ENCODE measurements at places on chromosomes 3 and 15.

- DNase-seq = no peak
Measured at GRCh38 chr3:191470545-191470944, 9.6 kb downstream of the PYDC2 start.

DNA sequence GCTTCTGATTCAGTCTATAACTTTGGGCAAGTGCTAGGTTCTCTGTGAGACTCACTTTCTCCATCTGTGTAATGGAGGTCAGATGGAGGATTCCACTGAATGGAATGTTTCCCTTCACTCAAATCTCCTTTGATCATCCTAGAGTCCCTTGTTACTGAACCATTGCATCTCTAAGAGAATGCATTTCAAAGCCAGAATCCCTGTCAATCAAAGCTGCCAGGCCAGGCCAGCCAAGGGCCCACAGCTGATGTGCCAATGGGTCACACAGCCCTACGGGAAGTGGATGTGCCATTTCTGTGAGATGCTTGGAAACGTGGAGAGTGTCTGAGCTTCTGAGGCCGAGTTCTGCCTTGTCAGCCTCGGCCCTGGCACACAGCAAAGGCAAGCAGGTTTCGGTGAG is 32.4 kb downstream of the SCN5A start:
- no peak for DNase-seq

DNA sequence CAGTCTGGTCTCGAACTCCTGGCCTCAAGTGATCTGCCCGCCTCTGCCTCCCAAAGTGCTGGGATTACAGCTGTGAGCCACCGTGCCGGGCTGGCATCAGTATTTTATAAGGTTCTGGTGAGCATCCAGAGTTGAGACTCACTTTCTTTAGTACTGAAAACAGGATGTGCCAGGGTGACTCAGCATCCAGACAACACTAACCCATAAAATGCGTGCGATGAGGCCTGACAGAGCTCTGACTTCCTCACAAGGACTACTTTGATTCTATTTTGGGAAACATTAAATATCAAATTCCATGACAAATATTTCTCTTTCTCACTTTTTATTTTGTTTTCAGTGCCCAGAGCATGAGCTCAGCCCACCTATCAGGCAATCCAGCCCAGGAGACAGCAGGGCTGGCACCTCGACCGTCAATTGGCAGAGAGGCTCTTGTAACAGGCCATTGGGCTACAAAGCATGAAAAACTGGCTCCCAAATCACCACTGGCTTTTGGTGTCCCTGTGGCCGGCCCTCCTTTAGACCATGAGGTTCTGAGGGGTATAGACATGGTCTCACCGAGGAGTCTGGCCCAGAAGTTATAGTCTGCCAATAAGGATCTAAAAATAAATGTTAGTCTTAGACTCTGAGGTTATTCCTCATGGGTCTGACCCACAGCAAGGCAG is 75.0 kb downstream of the FEM1B start:
- DNase-seq = peak; percentile 87

DNA sequence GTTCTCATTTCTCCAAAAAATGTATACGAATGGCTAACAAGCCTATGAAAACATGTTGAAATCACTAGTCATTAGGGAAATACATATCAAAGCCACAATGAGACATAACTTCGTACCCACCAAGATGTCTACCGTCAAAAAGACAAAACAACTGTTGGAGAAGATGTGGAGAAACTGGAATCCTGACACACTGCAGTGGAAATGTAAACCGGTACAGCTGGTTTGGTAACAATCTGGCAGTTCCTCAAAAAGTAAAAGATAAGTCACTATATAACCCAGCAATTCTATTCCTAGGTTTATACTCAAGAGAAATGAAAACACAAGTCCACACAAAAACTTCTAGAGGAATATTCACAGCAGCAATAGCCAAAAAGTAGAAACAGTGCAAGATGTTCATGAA is 7.0 kb downstream of the SCAPER start:
- no peak for DNase-seq

- no peak for DNase-seq
Measured at GRCh38 chr3:195699860-195700259, 20.9 kb upstream of the MUC20 start.

DNA sequence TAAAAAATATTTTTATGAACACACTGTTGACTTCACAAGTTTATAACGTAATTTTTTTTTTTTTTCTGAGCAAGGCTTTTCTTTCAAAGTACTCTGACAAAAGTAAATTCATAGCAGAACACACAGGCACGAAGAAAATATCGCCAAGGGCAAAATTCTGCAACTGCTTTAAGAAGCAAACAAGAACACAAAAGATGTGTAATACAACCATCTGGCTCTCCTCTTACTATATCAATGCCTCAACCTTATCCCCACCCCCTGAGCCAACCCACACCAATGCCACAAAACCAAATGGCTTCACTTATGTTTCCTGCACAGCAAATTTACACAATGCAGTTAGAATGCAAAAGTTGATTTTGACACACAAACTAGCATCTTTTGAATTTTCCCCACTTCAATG is 274.2 kb downstream of the FOXP1 start:
- DNase-seq = no peak

DNA sequence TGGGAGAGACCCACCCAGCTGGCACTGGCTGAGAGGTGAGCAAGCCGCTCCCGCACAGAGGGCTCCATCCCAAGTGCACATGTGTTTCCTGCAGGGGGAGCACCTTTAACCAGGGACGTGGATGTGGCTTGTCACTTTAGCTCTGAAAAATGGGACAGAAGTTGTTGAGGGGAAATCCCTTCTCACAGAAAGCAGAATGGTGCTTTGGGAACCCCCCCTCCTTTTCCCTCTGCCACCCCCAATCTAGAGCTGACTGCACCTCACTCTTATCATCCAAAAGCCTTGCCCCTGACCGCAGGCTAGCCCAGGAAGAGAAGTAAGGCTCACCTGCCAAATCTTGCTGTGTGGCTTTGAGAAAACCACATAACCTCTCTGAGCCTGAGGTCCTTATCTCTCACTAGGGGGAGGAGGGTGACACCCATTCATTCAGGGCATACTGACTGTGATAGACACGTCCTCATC is 77.9 kb downstream of the RPN1 start:
- DNase-seq = no peak

DNA sequence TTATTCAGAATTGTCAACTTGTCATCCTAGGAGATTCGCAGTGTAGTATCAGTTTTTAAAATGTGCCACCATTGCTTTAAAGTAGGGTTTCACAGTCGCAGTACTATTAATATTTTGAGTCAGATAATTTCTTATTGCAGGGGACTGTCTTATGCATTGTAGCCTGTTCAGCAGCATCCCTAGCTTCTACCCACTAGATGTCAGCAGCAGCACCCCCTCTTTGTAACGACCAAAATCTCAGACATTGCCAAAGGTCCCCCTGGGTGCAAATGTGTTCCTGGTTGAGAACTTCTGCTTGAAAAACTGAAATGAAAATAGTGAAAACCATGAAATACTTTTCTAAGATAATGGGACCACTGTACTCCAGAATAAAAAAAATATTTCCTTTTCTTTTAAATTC is 474.8 kb downstream of the CNTN3 start:
- no peak for DNase-seq

GRCh38 chr15:29819979-29820378 is 2.3 kb downstream of the TJP1 start:
- no peak for DNase-seq

DNA sequence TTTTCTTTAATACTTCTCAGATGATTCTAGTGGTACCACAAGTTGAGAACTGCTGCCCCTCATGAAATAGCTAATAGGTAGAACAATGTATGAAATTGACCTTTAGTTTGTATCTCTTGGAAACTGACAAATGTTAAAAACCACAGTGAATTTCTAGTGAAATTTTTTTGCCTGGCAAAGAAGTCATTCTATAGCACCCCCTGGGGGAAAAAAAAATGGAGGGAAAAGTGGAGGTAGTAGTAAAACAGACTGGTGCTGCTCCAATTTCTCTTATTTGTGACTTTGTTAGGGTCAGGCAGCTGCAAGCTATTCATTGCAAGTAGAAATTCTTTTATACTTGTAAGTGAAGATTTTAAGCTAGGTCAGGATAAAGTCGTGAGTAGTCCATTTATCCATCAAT is 605.0 kb downstream of the NLGN1 start:
- DNase-seq = no peak

DNA sequence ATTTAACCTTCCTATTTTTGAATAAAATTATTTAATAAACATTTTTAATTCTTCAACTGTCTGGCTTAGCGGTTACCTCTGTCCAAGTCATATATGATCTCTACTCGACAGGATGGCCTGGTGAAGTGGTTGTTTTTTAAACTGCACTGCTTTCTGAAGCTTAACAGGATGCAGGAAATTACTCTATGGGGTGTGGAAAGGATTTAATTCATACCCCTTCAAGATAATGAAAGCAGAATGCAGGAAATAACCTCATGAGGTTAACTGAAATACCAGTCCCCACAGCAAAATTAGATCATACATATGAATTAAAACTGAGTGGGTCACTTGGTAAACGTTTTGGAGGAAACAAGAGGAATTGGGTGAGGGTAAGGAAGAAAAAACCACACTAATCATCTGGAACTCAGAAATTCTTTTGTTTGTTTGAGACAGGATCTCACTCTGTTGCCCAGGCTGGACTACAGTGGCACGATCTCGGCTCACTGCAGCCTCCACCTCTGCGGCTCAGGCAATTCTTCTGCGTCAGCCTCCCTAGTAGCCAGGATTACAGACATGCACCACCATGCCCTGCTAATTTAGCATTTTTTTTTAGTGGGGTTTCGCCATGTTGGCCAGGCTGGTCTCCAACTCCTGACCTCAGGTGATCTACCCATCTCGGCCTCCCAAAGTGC is 50.1 kb downstream of the LYSMD4 start:
- no peak for DNase-seq

- no peak for DNase-seq
Measured at GRCh38 chr3:180116658-180117057, 79.9 kb upstream of the PEX5L start.

DNA sequence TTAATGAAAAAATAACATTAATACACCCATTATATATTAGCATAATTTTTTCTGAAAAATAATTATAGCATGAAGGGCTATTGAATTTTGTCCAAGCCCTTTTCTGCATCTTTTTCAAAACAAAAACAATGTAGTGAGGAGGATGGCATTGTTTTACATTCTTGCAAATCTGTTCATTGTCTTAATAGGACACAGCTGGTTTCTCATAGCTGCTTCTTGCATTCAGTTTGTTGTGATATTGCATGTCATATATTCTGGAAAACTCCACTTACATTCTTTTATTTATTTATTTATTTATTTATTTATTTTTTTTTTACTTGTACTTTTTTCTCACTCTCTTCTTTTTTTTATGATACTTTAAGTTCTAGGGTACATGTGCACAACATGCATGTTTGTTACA is 107.4 kb downstream of the NR1D2 start:
- no peak for DNase-seq

GRCh38 chr15:74955017-74955416 is 1.6 kb downstream of the RPP25 start:
- DNase-seq = no peak

GRCh38 chr3:159473206-159473605 is 515.4 kb upstream of the IL12A start:
- DNase-seq = no peak

GRCh38 chr3:69747511-69748258 is 8.4 kb downstream of the MITF start:
- no peak for DNase-seq

- no peak for DNase-seq
Measured at GRCh38 chr15:76577879-76578512, 241.4 kb downstream of the ISL2 start.

DNA sequence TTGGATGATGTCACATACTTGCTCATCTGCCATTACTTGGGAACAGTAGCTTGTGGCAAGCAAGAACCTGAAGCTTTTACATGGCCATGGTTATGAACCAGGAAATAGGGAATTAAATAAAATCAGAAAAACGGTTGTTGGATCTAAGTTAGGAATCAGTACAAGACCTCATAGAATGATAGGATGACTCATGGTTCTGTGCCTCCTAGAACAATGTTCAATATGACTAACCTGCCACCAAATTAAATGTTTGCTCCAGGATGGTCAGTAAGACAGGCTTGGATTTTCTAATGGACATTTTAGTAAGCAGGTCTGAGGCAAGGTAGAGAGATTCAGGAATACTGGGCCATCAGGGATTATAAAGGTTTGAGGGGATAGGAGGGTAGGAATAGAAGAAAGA is 218.9 kb downstream of the PLOD2 start:
- no peak for DNase-seq

- no peak for DNase-seq
Measured at GRCh38 chr3:193974671-193975535, 161.0 kb upstream of the HES1 start.

DNA sequence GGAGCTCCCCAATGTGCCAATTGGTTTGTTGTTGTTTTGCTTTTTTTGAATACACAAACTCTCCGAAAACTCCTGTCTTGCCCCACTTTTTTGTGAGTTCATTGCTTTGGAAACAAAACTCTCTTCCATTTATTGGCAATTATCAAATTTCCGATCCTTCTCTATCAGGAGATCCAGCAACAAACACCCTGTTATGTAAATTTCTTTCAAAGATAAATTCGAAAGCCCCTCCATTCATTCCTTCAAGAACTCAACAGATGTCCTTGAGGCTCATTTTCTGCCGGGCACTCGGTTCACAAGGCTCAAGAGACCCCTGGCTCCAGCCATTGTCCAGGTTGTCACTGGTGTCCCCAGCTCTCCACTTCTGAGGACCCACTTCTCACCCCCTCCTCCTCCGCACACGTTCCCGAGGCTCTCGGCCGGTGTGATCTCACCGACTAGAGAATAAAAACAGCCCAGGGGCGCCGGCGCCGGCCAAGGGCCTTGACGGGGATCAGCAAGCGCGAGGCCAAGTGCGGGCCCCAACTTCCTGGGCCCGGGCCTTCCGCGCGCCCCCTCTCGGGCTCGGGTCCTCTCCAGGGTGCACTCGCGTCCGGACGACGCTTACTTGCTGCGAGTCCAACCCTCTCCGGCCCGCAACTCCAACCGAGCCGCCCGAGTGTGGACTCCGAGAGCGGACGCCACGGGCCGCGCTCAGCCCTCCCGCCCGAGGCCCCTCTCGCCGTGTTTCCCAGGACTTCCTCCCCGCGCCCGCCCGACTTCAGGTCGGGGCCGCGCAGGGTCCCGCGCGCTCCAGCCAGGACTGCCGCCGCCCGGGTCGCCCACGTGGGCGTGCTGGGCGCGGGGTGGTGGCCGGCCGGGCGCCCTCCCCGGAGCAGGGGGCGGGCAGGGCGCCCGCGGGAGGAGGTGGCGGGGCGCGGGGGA is 533 bp upstream of the SMAD3 start:
- no peak for DNase-seq

- DNase-seq = no peak
Measured at GRCh38 chr15:39591141-39591895, 10.4 kb downstream of the THBS1 start.

- DNase-seq = no peak
Measured at GRCh38 chr3:160477750-160478149, 28.2 kb upstream of the TRIM59 start.

All from brain pericyte (primary cell).